EL (cell line): ENCODE measurements at places on chromosomes 6 and 20.

DNA sequence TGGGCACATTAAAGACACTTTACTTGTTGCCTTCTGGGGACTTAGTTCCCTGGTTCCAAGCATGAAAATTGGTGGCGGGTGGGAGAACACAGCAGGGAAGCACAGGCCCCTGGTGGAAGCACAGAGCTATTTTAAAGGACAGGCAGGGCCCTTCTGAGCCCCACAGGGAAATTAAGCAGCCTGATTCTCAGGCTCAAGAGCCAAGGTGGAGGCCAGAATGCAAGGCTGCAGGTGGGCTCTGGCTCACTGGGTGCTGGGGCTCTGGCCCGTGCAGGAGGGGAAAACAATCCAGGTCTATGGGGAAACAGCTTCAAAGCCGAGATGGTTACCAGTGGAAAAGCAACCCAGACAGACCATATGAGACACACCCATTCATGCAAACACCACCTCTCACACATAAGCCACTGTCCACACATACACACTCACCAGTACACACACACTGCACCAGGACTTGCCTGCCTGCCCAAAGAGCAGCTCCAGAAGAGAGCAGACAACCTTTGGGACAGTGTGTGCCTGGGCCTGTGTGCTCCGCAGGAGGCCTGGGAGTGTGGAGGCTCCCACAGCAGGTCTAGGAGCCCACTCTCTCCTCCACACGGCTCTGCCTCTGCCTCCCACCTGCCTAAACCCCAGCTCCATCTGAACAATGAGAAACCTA, 30.6 kb downstream of the TFEB start:
- DNase-seq, result no peak

DNA sequence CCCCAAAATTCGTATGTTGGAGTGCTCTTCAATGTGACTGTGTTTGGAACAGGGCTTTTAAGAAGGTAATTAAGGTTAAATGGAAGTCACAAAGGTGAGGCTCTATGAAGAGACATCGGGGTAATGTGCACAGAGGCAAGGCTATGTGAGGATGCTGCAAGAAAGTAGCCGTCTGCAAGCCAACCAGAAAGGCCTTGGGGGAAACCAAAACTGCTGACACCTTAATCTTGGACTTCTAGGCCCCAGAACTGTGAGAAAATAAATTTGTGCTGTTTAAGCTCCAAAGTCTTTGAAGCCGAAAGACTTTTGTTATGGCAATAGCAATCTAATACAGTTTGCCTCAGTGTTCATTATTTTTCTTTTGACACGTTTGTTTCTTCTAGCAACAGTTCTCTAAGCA, 2.4 kb upstream of the IRAK1BP1 start:
- DNase-seq, result no peak

DNA sequence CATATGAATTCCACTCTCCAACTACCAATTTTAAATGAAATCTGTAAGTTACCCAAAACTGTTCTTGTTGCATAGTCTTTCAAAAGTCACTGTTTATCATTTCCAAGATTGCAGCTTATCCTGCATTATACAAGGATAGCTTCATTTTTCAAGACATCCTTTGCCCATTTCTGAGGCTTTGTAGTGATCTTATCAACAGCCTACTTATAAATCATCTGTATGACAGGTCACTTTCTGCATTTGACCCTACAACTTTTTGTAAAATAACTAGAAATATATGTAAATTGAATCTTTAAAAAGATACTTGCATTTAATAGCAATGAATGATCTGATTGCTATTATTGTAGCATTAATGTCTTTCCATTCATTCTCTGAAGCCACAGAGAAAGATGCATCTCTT, 521.1 kb downstream of the UTRN start:
- no peak for DNase-seq

DNA sequence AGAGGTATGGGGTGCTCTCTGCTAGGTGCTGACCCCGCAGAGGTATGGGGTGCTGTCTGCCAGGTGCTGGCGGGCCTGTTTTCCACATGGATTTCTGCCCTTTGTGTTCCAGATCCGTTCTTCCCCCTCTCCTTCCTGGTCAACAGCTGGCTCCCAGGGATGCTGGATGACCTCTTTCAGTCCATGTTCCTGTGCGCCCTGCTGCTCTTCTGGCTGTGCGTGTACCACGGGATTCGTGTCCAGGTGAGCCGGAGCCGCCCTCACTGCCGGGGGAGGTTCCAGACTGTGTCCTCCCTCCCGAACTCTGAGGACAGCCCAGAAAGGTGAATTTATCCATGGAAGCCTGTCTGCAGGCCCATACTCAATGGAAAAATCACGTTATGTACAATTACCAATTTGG, 36.3 kb downstream of the DYNLT1 start:
- no peak for DNase-seq

- DNase-seq, result no peak
These were observed 54.9 kb downstream of the MAP3K5 start for GRCh38 chr6:136737374-136737844.

GRCh38 chr6:44002067-44002592, 125.1 kb downstream of the MRPL14 start:
- no peak for DNase-seq

DNA sequence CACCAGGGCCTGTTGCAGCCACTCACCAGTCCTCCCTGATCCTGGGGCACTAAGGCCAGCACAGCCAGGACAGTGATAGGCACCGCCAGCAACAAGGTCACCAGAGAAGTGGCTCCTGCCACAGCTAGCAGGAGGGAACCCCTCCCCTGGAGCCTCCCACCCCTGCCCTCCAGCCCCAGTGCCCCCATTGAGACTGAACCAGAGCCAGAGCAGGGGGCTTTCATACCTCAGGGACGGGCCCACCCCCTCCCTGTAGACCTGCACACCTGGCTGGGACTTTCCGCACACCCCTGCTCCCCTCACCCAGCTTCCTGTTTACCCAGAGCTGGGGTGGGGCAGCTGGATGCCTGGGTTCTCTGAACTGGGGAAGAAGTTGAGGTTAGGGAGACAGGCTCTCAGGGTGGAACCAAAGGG, at the start of gene LTB:
Gene LTB (minus strand): TSS at position 195 of the 414 bp plus-strand sequence. CDS start 7 bp downstream, at position 188.
- DNase-seq, result no peak

GRCh38 chr20:62636446-62636845, 5.9 kb upstream of the SLCO4A1 start:
- DNase-seq, result no peak

- no peak for DNase-seq
These were observed 14.4 kb downstream of the PFDN4 start for GRCh38 chr20:54221996-54222890.

DNA sequence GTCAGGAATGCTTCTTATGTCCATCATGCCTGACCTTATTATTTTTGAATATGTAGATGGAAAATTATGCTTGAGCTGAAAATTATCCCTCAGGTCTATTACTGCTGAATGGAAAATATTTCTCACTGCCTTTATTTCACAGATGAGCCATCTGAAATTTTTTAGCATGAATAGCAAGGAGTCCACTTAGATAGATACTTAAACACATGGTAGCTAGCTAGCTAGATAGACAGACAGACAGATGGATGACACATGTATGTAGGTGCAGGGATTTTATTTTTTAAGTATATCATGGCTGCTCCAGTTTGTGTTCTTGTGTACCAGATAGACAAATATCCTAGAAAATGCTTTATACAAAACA, 645.0 kb downstream of the MMUT start:
- no peak for DNase-seq

DNA sequence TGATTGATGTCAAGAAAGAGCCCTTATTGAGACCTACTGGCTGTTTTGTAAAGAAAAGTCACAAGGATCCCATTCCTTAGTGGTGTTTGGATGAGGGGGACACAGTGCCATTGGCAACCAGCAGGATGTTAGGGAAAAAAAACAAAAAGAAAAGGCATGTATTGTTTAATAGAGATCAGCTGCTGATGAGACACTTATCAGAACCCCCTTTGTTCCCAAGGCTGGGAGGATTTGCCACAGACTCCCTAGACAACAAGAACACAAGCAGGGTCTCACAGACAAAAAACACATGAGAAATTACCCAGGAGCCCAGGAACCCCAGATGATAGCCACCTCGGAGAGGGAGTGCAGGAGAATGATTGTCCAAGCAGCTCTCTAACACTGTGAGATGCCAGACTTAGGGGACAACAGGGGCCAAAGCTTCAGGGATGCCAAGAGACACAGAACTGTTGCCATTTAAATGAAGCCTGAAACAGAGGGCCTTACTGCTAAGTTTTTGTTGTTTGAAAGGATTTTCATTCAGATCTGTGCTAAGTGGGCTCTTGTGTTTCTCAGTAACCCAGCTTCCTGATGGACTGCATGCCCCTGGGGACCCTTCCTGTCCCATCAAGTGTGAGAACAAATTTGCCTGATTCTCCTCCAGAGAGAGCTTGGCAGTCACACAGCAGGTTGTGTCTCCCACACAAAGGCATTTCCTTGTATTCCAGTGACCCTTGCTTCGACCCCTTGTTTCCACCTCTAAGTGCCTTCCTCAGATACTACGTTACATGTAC, 48.7 kb upstream of the HEY2 start:
- DNase-seq, result no peak

GRCh38 chr6:130560231-130560630, 194.4 kb downstream of the TMEM200A start:
- peak; percentile 6 for DNase-seq

DNA sequence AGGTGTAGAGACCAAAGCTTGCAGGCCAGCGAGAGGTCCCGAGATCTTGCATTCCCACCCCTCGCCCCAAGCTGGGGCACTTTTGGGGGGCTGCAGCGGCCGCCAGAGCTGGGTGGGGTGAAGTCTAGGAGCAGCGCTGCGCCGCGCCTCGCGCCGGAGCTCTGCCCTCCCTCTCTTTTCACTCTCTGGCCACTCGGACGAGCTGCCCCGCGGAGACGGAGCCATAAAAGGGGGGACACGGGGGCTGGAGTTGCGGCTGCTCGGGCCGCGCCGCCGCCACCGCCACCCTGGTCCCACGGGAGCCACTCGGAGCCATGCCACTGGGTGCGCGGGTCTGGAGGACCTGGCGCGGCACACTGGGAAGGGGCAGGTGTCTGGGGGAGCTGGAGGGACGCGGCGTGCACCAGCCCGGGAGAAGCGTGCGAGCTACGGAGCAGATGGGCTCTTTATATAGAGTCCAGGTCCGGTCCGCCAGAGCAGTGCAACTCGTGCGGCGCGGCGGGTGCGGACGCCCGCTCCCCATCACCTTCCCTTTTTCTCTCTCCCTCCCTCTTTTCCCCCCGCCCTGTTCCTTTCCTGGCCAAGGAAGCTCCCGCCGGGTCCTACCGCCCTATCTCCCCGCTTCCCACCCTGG, 687 bp upstream of the HTR1B start:
- DNase-seq, result peak; percentile 37

GRCh38 chr6:37531026-37531425, 31.3 kb upstream of the CCDC167 start:
- peak; percentile 87 for DNase-seq

- no peak for DNase-seq
These were observed 94.4 kb downstream of the LAMP5 start for GRCh38 chr20:9608639-9609340.

DNA sequence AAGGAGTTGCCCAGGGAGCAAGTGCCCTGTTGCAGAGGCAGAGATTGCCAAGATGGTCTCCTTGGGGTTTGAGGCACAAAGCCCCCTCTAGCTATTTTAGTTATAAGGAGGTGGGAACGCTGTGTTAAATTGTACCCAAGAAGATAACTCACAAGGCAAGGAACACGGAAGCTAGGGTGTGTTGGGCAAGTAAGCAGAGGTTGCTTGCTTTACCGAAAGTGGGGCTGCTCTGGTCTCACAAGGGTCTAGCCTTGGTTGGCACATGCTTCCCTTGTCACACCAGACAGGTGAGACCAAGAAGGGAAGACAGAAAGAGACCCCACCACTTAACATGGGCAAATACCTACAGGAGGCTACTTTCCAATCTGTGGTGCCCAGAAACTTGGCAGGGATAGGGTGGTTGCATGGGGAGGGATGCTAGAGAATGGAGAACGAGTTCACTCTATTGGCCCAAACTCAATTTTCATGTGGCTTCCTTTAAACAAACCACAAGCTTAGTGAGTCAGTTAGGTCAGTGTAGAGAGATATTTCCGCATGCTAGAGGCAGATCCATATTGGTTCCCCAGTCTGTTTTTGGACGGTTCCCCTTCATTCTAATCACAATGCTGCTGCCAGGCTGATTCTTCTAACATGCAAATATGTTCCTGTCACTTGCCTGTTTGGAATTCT, 42.4 kb downstream of the PLAGL1 start:
- peak; percentile 53 for DNase-seq

GRCh38 chr6:26420688-26421171, 18.7 kb downstream of the BTN3A1 start:
- peak; percentile 63 for DNase-seq

DNA sequence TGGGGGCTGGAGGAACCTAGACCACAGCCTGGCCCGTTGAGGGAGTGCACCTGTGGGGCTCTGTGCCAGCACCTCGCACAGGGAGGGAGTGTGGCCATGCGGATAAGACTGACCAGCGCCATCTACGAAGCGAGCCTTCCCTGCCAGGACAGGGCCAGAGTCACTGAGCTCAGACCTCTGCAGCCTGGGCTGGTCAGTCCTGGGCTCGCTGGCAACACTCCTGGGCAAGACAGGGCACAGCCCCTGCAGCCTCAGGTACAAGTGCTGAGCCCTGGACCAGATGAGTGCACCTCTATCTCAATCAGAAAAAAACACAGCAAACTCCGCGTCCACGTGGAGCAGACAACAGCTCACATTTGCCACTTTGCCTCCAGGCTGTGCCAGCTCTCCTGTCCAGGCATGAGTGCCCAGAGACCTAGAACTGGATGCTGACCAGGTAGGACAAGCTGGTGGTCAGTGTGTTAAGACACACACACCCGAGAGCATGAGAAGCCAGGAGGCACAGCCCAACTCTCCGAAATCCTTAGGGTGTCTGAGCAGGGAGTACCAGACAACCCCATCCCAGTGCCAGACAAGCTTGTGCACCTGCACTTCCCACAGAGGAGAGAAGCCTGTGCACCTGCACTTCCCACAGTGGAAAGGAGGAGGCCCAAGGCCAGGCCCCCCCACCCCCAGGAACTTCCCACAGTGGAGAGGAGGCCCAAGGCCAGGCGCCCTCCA, 4.9 kb downstream of the ARFRP1 start:
- no peak for DNase-seq

GRCh38 chr6:112665114-112665513, 318.0 kb downstream of the RFPL4B start:
- peak; percentile 75 for DNase-seq

- no peak for DNase-seq
These were observed 16.3 kb downstream of the RIN2 start for GRCh38 chr20:19774135-19774933.

GRCh38 chr6:105189026-105189820, 9.4 kb upstream of the POPDC3 start:
- DNase-seq, result no peak

DNA sequence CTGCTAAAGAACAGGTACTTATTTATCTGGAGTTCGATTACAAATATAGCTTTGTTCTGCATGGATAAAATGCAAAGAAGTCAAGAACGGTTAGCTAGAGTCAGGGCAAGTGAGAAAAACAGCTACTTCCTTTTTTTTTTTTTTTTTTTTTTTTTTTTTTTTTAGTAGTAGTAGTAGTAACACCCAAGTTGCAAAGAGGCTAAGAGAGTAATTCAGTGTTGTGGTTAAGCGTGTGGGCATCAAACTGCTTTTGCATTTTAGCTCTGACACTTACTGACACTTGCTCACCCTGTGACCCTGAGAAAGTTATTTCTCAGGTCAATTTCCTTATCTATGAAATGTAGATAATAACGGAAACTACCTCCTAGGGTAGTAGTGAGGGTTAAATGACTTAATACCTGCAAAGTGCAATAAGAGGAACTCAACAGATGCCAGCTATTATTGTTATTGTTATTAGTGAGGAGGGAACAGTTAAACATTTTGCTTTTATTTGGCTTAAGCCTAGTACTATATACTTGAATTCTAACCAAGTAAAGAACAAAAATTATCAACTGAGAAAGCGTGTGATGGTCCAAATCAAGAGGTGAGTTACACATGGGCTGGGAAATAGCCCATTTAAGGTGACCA, 86.7 kb upstream of the BACH2 start:
- DNase-seq, result no peak

- no peak for DNase-seq
These were observed 27.1 kb downstream of the RIPOR3 start for GRCh38 chr20:50664254-50664653.
